Stimulated activated effector memory CD8-positive, alpha-beta T cell treated with anti-CD3 and anti-CD28 coated beads, Interleukin-12 subunit alpha, Interleukin-12 subunit beta, amount 100 ng/mL, for 72 hours (primary cell): ENCODE measurements at places on chromosomes 7 and 10.

DNA sequence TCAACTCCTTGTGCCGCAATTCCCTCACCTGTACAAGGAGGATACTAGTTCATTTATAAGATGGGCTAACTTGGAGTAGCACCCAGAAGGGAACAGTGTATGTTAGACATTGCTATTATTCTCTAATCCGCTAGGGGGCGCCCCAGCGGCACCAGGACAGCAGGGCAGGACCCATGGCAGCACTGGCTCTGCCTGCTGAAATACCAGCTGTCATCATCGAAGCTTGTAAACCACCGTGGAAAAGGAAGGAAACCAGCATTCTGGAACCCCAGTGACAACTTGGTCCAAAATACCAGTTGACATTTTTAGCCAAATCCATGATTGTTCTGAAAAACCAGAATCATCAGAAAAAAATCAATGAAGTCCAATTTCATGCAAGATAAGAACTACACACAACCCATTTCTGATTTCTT, 134.4 kb downstream of the ITGA8 start:
- peak; percentile 59 for DNase-seq

GRCh38 chr7:130488392-130489139, 3.3 kb upstream of the MEST start:
- peak; percentile 40 for DNase-seq

GRCh38 chr10:6757158-6757557, 177.1 kb upstream of the PRKCQ start:
- DNase-seq: no peak

- DNase-seq: no peak
Measured at GRCh38 chr10:132141076-132141475, 45.7 kb upstream of the DPYSL4 start.

DNA sequence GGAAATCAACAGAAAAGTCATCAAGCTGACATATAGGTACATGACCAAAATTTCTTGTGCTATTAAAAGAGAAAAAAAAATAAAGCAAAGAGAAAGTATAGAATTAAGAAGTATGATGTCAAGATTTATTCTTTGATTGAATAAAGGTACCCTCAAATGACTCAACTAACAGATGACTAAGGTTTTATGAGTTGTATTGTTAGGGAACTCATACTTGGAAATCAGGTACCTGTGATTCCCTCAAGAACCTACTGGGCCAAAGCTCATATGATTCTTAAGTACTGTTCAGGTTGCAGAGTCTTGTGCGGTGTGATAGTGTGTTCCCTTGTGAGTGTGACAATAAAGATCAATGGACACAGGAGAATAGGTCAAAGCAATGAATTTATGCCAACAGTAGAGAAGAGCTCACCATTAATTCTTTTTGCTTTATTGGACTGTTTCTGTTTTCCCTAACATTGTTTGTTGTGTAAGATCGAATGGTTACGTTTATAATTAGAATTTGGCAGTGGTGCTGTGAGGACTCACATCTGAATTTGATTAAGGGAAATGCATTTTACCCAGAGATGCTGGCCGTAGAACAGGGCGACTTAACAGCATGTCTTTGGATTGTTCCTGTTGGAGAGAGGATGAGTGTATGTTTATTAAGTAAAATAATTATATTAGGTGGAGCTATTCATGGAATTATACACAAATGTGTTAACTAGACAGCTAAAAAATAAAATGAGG, 293.2 kb upstream of the SEMA3D start:
- no peak for DNase-seq

GRCh38 chr10:76082956-76083355, 651.5 kb downstream of the LRMDA start:
- no peak for DNase-seq

DNA sequence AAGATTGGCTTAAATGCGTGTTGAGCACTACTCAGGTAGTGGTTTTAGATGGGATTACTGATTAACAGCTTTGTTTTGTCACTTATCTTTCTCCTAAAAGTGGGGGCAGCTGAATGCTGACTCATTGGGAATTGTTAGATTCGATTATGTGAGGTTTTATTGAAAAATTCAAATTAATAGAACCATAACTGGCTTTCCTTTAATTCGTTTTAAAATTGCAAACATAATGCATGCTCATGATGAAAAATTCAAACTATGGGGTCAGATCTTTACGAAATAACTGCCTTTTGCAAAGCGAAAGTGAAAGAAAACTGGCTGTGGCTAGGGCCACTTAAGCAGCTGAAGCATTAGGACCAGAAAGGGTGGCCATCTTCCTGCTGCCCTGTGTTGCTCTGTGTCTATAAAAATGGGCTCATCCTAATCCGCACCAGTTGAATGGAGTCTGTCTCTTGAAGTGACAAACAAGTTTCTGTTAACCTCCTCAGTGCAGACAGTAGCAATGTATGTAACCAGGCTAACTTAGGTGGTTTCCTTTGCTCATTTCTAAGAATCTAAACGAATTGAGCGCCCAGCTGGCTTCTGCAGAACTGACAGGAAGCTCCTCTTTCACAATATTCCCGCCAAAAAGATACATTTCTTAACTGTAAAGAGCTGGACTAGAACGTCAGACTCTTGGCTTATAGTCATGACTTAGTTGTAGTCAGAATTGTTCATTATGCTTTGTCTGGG, 27.8 kb downstream of the DENND10 start:
- DNase-seq: peak; percentile 69

GRCh38 chr10:11830836-11831519, 7.8 kb downstream of the PROSER2 start:
- DNase-seq: no peak

- DNase-seq: no peak
Measured at GRCh38 chr10:108861181-108861754, 1062.0 kb downstream of the XPNPEP1 start.

DNA sequence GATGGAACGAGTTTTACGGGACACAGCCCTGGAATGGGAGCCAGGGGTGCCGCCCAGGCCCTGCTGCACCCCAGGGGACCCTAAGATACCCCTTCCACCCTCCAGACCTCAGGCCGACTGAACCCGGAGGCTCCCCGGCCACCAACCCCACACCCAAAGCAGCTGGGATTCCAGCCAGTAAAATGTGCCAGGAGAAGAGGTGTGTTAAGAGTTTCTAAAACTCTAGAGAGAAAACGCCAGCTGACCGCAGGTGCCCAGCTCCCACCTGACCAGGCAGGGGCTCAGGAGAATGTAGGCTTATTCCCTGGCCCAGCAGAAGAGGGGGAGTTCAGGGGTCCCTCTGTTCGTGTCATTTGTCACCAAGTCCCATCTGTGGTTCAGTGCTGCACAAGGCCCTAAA, 17.5 kb downstream of the NUDT1 start:
- no peak for DNase-seq

DNA sequence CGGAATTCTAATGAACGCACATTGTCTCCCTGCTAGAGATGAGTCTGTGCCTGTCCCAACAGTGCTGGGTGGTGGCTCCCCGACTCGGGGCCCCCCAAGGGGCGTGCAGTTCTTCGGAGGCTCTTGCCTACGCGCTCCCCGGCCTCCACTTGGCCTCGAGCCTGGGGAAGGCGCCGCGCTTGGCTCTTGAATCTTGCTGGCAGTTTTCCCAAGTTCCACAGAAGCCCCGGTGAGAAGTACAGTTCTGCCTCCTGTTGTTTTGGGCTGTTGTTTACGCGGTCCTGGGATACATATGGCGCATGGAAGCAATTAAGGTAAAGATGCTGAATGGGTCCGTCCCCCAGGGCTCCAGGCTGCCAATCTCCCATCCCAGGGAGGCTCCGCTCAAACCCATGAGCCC, 32.6 kb upstream of the UNCX start:
- DNase-seq: no peak

- DNase-seq: no peak
Measured at GRCh38 chr7:76000566-76000965, 6.2 kb upstream of the TMEM120A start.

DNA sequence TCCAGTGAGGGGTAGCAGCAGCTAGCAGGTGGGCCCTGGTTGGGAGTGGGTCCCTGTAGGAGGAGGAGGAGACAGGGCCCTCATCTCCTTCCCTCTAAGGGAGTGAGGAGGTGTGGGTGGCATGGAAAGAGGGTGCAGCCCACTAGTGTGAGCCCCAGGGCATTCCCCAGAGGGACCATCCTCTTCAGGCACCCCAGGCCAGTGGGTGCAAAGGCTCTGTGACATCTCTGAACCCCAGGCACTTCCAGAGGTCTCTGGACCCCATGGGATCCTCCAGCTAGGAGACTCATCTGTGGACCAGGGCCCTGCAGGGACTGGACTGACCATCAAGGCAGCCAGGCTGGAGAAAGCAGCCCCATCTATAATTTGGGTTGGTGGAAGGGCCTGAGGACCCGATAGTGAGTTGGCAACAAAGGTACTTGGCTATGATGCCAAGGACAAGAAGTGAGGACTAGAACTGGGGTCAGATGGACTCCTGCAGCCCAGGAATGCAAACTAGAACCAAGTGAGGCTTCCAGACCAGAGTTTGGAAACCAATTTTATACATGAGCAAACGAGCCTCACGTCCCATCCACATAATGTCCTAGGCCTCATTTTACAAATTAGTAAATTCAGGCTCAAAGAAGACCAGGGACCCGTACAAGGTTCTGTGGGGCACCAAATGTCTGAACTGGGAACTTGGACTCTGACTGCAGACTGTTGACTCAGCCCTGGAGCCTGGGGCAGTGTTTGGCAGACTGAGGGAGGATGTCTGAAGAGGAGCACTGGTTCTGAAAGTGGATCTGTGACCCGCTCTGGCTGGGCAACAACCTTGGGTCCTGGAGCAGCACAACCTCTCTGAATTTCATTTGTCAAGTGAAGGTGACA, 1.4 kb upstream of the VSTM4 start:
- no peak for DNase-seq
